ENCODE measurements at places on chromosomes 13 and 19.

- DNase-seq: no peak
Measured at GRCh38 chr13:42733046-42733445, 48.3 kb upstream of the FAM216B start.

DNA sequence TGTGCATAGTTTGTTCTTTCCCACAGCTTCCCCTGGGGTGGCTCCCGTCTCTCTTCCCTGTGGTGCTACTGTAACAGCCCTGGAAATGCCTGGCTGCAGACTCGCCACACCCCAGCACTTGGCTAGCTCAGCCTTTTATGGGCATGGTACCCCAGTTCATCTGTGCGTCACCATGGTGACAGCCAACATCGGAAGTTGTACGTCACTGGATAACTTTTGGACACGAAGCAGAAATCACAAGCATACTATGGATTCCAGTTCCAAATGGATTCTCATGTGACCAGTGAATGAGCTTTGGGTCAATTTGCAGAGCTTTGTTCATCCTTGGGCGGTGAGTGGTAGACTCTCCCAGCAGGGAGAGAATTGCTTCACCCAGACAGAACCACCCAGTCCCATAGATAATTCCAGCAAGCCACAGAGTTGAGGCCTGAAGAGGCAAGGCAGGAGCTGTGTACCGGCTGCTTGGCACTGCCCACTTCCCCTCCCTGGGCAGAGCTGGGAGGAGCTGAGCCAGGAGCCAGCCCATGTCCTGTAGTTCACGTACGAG is 54.4 kb downstream of the COL4A2 start:
- no peak for DNase-seq

- no peak for DNase-seq
Measured at GRCh38 chr13:22198001-22198400, 527.1 kb downstream of the FGF9 start.

DNA sequence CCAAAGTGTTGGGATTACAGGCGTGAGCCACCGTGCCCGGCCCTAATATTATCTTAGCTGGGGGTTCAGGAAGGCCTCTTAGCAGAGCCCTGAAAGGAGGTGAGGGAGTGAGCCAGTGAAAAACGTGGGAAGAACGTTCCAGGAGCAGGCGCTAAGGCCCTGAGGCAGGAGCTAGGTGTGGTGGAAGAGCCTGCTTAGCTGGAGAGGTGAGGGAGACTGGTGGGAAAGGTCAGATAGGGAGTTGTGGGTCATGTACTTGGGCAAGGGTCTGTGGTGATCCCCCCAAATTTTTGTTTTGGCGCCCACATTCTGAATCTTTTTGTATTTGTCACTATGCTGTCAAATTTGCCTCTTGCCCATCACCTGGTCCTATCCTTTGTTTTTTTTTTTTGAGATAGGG is 5.1 kb upstream of the INAFM1 start:
- DNase-seq: no peak

DNA sequence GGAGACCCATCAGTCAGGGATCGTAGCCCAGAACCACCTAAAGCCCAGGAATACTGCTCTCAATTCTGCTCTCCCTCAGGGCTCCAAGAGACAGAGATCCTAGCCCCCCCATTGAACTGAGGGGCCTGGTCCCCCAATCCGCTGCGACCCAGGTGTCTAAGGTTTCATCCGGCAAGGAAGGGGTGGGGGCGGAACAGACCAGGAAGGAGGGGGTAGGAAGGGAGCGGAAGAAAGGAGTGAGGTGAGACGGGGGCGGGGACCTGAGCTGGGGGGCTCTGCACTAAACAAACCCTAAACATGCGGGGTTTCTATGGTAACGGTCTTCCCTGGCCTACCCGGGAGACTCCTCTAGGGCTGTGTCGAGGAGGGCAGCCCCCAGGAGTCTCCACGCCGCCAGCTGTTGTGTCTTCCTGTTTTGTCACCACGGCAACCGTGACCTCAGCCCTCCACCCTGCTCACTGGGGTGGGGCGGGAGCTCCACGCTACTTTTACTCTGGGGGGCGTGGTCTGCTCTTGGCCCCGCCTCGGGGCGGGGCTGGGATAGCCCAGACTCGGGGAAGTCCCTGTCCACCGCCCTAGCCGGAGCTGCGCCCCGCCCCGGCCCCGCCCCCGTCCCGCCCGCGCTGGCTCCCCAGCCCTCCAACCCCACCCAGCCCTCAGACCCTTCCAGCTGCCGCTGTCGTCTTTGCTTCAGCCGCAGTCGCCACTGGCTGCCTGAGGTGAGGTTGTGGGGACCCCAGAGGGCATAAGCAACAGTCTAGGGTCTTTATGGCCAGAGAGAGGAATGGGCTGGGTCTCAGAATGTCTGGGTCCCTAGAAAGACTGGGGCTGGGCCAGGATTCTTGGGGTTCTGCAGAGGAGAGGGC is at the start of gene MYADM:
MYADM (plus strand) TSS at position 659 of the 866 bp plus-strand sequence. CDS start 5,647 bp downstream, outside the sequence.
- DNase-seq: peak; percentile 97

GRCh38 chr13:37407156-37407555 is 191.4 kb downstream of the POSTN start:
- DNase-seq: no peak

- DNase-seq: no peak
Measured at GRCh38 chr13:60753641-60754040, 356.6 kb downstream of the TDRD3 start.

DNA sequence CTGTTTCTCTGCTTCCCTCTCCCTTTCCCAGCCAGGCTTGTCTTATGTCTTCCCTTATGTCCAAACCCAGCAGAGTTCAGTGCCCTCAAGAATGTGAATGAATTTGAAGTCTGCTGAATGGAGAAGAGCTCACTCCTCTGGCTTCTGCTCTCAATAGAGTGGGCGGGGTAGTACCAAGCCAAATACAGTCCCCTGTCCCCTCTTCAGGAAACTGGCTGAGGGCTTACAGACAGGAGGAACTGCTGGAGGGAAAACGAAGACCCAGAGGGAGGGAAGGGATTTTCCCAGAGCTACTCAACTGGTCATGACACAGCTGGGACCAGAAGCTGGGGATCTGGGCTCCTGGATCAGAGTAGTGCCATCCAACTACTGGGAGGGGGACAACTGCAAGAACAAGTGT is 32.9 kb upstream of the POU2F2 start:
- no peak for DNase-seq

DNA sequence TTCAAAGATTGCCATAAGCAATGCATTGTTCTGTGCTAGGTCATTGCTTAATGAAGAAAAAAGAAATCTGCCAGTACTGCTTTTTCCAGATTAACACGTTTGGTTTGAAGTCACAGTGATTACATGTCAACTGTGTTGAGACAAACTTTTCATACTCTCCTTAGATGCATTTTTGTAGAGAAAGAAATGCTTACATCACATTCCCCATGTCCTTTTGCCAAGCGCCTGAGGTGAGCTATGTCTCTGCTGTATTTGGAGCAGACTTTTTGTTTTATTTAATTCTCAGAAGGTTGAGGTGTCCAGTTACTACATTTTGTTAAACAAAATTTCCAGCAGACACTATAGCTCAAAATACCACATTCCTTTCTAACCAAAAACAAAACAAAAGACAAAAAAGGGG is 16.2 kb downstream of the LACC1 start:
- DNase-seq: no peak

GRCh38 chr13:96500953-96501352 is 411.0 kb downstream of the HS6ST3 start:
- no peak for DNase-seq

DNA sequence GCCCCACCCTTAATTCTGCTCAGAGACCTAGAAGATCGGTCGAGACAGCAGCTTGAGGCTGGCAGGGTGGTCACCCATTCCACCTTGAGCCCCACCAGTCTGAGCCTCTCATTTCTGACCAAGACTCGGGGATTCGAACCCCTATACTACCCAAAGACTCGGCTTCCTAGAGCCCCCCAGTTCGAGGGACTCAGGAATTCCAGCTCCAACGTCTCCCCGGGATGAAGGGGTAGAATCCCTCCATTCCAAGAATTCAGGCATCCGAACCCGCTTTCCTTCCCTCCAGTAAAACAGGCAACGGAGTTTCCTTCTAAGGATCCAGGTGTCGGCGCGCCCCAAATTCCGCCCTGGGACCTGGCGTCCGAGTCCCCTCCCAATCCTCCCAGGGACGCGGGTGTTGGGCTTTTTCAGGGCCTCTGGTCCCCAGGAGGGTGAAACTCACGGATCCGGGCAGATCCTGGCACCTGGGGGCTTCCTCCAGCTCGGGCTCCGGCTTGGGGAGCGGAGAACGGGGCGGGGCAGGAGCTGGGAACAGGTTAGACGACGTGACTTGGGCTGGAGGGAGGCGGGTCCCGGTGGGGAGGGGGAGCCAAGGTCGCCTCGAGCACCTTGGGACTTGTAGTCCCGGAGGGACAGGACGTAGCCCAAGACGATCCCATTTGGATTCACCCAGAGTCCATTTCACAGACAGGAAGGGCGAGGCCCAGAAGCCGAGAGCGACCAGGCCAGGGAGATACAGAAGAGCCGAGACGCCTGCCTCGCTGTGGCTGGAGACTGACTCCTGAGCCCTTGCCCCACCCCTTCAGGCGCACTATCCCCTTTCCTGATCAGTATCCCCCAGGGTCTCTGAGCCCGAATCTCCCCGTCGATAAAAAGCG is at the start of gene PPP1R13L:
PPP1R13L (minus strand) TSS at position 513 of the 878 bp plus-strand sequence. CDS start 6,751 bp downstream, outside the sequence.
- peak; percentile 51 for DNase-seq

DNA sequence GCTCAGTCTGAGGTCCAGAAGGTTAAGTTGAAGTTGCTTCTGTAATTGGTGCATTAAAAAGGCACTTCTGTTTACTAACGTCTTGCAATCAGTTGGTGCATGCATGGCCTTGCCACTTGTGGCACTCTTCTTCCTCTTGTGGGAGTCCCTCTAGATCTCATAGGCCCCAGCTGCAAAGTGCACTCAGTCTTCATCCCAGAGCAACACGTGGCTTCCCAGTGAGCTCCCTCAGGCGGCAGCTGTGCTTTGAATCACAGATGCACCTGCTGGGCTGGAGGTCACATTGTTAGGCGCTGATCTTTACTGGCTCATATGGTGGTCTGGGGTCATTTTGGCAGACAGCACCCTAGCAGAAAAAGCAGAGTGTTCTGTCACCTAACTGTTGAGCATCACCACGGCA is 215.7 kb downstream of the ZNF536 start:
- no peak for DNase-seq

DNA sequence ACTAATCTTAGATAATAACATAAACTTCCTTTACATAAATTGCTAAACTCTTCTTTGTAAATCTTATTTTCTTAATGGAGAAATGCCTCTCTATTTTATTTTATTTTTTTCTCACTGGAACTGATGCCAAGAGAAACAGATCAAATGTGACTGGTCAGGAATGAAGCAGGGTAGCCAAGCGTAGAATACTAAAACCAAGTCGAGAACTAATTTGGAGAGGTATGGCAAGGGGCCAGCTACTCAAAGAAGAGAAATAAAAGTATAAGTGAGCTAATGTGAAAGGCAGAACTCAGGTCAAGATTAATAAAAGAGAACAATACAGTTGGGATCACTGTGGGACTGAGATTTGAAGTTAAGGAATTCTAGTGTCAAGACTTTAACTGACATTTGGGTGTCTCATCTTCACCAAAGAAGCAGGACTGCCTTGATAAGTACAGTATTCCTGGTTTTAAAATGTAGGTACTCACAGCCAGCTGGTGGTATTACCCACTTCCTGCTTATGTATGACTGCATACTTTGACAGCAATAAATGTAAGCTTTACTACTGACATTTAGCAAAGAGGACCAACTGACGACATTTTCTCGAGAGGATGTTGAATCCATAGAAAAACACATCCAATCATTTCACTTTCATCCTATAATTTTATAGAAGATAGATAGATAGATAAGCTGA is 1192.2 kb downstream of the EFNB2 start:
- DNase-seq: no peak

DNA sequence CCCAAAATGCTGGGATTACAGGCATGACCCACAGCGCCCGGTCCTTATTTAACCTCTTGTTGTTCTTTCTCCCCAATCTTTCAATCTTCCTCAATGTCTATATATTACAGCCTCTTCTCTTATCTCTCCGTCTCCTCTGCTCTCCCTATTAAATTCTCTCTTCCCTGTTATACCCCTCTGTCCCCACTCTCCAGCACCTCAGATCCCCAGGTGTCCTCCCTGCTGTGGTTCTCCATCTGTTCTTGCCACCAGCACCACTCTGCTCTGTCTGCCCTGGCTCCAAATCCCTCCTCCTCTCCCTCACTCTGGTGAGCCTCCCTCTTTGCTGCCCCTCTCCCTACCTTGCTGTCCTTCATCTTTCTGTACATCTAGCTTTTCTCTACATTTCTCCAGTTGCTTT is 1.1 kb downstream of the ZNF600 start:
- no peak for DNase-seq

DNA sequence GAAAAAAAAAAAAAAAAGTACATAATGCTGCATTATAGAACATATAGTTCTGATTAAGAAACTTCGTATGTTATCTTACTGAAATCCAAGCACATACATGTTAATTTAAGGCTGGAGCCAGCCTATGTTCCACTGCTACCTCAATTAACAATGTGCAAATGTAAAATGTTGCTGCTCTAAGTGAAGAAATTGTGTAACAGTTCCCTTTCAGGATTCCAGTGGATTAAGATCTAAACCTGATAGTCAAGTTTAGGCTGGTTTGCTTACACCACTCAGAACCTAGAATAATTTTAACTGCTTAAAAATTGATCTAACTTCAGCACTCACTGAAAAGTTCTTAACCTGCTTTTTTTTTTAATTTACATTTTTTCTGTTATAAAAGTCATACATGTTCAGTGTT is 4.2 kb downstream of the VPS36 start:
- DNase-seq: no peak

DNA sequence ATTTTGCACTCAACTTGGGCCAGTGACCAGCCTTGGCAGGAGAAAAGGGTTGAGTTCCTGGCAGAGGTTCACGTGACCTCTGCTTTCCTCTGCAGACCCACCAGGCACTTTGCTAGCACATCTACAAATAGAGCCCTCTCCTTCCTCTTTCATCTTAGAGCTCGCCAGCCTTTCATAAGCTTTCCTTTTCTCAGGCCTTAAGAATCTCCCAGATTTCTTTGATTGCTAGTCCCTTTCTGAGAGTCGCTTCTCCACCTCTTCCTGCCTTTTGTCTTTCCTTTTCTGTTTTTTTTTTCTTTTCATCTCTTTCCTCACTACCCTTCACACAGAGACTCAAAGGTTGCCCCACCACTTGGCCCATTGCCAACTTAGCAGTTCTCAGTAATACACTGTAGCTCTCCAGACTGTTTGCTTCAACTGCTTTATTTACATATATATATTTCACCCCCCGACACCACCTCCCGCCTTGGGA is 375.7 kb upstream of the SPRY2 start:
- no peak for DNase-seq

DNA sequence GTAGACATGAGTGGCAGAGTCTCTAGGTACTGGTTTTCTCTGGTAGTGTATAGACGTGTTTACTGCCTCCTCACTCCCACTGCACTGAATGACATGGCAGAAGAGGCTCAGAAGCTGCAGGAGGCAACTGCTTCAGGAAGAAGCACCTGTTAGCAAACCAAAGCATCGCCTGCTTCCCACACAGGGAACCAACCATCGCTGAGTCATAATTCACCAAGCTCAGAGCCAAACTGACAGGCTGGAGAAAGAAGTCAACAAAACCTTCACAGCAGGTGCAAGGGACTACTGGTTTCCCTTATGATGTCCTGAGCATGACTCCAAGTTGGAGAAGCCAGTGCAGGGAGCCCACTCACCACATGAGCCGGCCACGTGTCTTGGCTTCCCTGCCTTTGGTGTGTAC is 69.8 kb downstream of the KCTD12 start:
- DNase-seq: no peak

Measured in stimulated activated CD4-positive, alpha-beta T cell treated with anti-CD3 and anti-CD28 coated beads, Interleukin-12 subunit alpha, Interleukin-12 subunit beta, amount 100 ng/mL, for 4 hours (primary cell).